Activated T-cell treated with anti-CD3 and anti-CD28 coated beads, Interleukin-2, amount 50 U/mL, for 1 hour (primary cell): ENCODE measurements at places on chromosomes 1 and 21.

- no peak for DNase-seq
Observed at GRCh38 chr21:27649323-27649722, 682.4 kb upstream of the ADAMTS5 start.

DNA sequence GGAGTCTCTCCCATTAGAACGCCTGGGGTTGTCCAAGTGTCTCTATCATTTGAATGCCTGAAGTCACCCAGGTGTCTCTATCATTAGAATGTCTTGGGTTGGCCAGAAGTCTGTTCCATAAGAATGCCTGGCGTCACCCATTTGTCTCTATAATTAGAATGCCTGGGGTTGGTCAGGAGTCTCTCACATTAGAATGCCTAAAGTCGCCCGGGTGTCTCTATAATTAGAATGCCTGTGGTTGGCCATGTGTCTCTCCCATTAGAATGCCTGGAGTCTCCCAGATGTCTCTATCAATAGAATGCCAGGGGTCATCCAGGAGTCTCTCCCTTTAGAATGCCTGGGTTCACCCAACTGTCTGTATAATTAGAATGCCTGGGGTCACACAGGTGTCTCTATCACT lies 54.5 kb downstream of the RNF187 start:
- DNase-seq, result no peak

GRCh38 chr1:162678439-162678838 lies 46.2 kb downstream of the DDR2 start:
- DNase-seq, result no peak

DNA sequence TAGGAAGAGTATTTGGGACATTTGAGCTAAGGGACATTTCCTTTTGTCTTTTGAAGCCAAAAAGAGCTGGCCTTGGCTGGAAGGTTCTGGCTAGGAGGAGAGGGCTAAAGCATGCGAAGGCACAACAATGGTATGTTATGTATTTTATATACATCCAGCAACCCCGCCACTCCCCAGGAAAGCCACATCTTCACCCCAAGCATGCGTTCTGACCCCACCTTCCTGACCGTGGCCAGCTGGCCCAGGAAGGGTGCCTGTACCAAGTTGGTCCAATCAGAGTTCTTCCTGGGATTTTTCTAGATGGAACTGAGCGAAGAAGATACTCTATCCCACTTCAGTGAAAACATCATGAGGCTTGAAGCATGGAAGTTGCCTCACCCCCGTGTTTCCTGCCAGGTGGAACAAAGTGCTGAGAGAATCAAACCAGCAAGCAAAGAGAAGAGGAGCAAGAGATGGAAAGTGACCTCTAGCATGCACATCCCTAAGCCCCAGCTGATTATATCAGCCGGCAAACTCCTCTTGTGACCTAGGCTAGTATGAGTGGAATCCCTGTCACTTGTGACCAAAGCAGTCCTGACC lies 82.7 kb downstream of the BCAR3 start:
- DNase-seq, result no peak

DNA sequence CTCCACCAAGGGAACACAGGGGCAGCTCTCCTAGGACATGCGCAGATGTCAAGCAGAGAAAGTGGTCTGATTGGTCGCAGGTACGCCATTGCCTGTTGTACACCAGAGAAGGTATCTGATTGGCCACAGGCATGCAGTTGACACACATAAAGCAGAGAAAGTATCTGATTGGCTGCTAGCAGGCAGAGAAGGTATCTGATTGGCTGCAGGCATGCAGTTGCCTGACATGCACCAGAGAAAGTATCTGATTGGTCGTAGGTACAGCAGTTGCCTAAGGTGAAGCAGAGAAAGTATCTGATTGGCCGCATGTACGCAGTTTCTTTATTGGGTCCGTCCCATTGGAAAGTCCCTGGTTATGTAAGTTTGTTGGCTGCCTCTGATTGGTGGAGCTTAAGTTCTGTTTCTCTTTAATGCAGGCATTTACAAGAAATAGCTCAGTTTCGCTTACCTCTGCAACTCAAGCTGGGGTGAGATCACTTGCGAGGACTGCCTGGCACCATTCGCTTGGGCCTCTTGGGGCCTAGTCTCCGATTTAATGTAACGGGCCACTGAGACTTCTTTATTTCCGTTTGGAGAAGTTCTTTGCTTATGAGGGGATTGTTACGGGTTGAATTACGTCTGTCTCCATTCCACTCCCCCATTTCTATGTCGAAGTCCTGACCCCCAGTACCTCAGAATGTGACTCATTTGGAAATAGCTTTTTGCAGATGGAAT lies 74.2 kb downstream of the SIK1 start:
- DNase-seq, result no peak

DNA sequence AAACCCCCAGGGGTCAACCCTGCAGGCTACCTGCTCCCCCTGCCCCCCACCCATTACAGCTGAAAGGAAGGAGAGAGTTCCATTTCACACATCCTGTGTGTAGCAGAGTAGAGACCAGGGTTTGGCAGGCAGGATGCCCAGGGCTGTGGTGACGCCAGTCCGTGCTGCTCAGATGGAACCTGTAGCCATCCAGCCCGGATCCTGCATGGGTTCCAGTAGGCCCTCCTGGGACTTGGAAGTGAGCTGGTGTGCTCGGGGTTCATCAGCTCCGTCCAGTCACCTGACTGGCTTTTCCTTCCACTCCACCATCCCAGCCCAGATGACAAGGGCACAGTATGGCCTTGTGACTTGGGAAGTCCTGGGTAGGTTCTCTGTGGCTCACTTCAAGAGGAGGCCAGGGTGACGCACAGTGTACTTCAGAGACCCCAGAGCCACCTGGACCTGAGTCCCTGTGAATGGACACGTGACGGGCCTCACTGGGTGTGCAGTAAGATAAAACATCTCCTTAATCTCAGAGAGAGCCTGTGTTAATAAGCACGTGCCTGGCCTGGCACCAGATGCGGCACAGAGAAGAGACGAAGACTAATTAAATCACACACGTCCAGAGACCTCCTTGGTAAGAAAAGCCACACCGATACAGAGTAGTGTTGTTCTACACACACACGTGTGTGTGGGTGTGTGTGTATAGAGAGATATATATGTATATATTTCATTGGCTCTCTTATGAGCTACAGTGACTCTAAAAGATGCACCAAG lies 16.0 kb downstream of the ITPKB start:
- DNase-seq, result no peak

GRCh38 chr1:163410073-163410999 lies 88.6 kb downstream of the NUF2 start:
- DNase-seq, result no peak

DNA sequence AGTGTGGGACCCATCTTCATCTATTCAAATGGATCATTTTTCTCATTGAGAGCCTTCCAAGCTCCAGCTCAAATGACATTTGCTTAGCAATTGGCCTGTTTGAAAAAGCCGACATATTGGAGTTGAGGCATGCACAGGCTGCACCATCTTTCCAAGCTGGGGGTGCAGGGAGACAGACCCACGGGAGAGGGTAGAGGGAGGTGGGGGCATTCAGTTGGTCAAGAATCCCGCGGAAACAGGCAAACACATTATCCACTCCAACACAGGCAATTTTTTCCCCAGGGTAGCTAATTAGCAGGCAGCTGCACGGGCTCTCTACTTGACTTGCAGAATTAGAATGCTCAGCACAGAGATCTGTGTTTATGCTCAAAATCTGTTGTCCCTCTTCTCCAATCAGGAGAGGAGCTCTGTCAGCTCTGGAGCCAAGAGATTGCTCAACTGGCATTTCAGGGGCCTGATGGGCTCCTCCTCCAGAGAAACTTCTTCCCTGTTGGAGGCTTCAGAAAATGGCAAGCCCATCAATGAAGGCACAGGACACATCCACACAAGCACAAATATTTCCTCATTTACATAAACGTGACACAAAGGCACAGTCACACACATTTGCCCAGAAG lies 267.8 kb downstream of the FOXD2 start:
- DNase-seq, result no peak

DNA sequence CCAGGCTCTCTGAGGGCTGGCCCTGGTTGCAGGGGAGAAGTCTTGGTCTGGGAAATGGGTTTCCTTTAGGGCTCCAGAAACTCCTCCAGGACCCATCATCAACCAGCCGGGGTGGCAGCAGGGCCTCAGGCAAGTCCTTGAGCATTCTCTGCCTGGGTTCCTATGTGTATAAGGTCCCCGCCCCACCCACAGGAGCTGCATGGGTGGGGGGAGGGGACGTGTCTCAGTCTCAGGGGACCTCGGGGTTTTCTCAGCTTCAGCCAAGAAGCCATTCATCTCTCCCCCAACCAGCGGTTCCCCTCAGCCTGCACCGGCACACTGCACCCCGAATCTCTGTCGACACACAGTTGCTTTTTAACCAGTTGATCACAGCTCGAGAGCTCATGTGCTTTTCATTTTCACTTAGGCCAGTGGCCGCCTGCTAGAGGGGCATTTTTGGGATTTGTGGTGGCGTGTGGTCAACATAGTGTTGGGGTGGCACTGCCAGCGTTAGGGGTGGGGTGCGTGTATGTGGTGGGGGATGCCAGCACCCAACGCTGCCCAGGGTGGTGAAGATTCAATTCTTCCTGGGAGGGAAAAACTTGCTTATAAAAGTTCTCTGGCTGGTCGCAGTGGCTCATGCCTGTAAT lies 6.5 kb downstream of the RUNX3 start:
- DNase-seq, result no peak

DNA sequence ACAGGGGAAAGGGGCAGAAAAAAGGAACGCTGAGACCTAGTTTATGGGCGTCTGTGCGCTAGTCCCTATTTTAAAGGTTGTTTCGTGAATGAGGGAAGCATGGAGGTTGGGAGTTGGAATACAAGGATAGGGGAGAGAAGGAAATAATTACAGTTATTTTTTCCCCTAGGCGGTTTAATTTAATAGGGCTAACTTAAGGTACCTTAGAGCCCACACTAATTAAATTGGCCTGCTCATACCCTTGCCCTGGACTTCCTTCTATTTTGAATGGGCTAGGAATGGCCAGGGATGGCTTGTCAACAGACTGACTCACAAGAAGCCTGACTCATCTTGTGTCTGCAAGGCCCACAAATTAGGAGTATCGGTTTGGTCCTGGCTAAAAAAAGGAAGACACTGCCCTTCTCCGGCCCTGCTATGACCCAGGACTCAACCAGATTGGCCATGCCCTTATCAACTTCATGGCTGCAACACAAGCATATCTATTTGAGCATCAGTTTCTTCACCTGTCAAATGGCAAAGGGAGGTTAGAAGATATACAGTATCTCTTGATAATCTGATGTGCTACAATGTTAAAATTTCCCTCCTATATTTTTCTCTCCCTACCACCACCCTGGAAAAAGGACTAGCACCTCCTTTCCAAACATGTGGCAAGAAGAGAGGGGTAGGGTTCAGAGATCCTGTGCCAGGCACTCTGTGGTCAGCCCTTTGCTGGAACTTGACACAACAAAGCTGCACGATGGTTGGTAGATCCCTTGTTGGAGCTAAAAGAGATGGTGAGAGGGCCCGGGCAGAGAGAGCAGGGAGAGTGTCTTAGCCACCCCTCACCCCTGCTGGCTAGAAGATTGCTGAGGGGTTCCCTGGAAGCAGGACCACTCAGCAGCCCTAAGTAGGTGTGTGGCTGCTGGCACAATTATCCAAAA lies 2.2 kb upstream of the SSBP3 start:
- no peak for DNase-seq

GRCh38 chr21:46634966-46635323 lies 529 bp upstream of the PRMT2 start:
- DNase-seq, result no peak

DNA sequence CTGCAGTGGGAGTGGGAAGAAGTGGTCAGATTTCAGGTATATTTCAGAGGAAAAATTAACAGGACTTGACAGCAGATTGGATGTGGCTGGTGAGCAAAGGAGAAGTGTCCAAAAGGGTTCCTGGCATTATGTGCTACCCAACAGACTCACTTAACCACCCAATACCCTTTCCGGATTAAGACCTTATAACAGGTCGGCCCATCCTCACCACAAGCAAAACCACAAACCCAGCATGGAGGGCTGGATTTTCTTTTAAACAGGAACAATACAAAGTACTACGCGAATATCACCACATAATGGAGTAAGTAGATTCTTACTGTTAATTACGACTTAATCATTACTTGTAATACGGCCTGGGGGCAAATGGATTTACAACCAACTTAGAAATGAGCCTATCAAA lies 59.2 kb downstream of the WDR64 start:
- no peak for DNase-seq

- DNase-seq, result no peak
Observed at GRCh38 chr1:52348704-52349300, 17.2 kb downstream of the CC2D1B start.

DNA sequence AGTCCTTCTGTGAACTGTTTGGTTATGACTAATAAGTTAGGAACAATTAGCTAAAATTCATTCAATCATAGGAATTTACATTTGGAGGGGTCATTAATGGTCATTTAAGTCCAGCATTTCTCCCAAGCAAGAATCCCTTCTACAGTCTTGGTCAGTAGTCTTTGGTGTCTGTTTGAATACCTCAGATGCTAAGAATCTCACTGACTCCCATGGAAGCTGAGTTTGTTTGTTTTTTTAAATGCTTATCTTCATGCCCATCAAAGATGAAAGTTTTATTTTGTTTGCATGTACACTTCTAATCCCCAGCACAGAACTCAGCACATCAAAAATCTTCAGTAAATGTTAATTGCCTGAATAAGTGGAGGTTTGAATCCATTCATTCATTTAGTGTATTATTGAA lies 41.3 kb upstream of the SLC44A3 start:
- no peak for DNase-seq

- no peak for DNase-seq
Observed at GRCh38 chr1:12180315-12180714, 13.5 kb downstream of the TNFRSF1B start.

DNA sequence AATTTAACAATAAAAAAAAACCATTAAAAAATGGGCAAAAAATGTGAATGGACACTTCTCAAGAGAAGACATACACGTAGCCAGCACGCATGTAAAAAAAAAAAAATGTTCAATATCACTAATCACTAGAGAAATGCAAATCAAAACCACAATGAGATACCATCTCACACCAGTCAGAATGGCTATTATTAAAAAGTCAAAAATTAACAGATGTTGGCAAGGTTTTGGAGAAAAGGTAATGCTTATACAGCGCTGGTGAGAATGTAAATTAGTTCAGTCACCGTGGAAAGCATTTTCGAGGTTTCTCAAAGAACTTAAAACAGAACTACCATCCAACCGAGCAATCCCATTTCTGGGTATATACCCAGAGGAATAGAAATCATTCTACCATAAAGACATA lies 1091.5 kb upstream of the B3GALT2 start:
- DNase-seq, result no peak

- peak; percentile 46 for DNase-seq
Observed at GRCh38 chr1:12615865-12616708, 1.9 kb downstream of the DHRS3 start.

GRCh38 chr1:94955767-94956632 lies 29.1 kb upstream of the CNN3 start:
- DNase-seq, result no peak

GRCh38 chr1:234605399-234605982 lies 4.5 kb downstream of the IRF2BP2 start:
- DNase-seq, result no peak
